ENCODE measurements at places on chromosomes 2 and 18. TPM values are rescaled to one million over a fixed set of nuclear protein-coding genes. Genes with fewer than 3 reads are reported as not detected.

UGT1A7 gene
- total RNA-seq, result not detected

HOXD9 gene
- 8.9 TPM for total RNA-seq

MTX2 gene
- total RNA-seq, result 20.8 TPM

ARHGAP15 gene
- 0.49 TPM for total RNA-seq

BOLL gene
- total RNA-seq, result not detected

KCNJ13 gene
- not detected for total RNA-seq

MYO1B gene
- total RNA-seq, result 274 TPM

TGFA gene
- 0.49 TPM for total RNA-seq

KYNU gene
- 2.4 TPM for total RNA-seq

PIEZO2 gene
- 49.3 TPM for total RNA-seq

UGT1A8 gene
- total RNA-seq, result not detected

CHST10 gene
- 12.5 TPM for total RNA-seq

CHRNG gene
- not detected for total RNA-seq

NEUROD1 gene
- not detected for total RNA-seq

RTTN gene
- total RNA-seq, result 8.1 TPM

ABCB11 gene
- total RNA-seq, result under 0.01 TPM

MATN3 gene
- total RNA-seq, result 2.3 TPM

ADAM23 gene
- 0.12 TPM for total RNA-seq

CDH19 gene
- total RNA-seq, result not detected

HES6 gene
- total RNA-seq, result 2.1 TPM

OBSL1 gene
- 81.8 TPM for total RNA-seq

SLC4A5 gene
- total RNA-seq, result 0.81 TPM

CABLES1 gene
- 8.5 TPM for total RNA-seq

NCK2 gene
- 31.6 TPM for total RNA-seq

FRZB gene
- total RNA-seq, result 0.32 TPM

MAP3K19 gene
- not detected for total RNA-seq

DCDC2C gene
- total RNA-seq, result not detected

PLEK gene
- not detected for total RNA-seq

CTLA4 gene
- not detected for total RNA-seq

LRRTM1 gene
- not detected for total RNA-seq

NEURL3 gene
- not detected for total RNA-seq

REL gene
- total RNA-seq, result 8.3 TPM

CXCR1 gene
- total RNA-seq, result not detected

TDRD15 gene
- not detected for total RNA-seq

SOWAHC gene
- 11.8 TPM for total RNA-seq

CAPN14 gene
- total RNA-seq, result 0.32 TPM

CYP27A1 gene
- 35.2 TPM for total RNA-seq

ADRA2B gene
- total RNA-seq, result 0.12 TPM

ASPRV1 gene
- total RNA-seq, result 0.32 TPM

WDR54 gene
- 20.3 TPM for total RNA-seq

IWS1 gene
- total RNA-seq, result 30.1 TPM

TFCP2L1 gene
- 0.12 TPM for total RNA-seq

MEMO1 gene
- total RNA-seq, result 26.4 TPM

SERPINB12 gene
- 0.32 TPM for total RNA-seq

MEP1B gene
- total RNA-seq, result not detected

MAP2 gene
- total RNA-seq, result 23.2 TPM

TMEM247 gene
- not detected for total RNA-seq

CRYBA2 gene
- total RNA-seq, result not detected

RASGRP3 gene
- 26.9 TPM for total RNA-seq

TMEM163 gene
- 0.12 TPM for total RNA-seq
